Activated CD8-positive, alpha-beta memory T cell treated with anti-CD3 and anti-CD28 coated beads for 1 hour (primary cell): ENCODE measurements at places on chromosomes 4 and X.

DNA sequence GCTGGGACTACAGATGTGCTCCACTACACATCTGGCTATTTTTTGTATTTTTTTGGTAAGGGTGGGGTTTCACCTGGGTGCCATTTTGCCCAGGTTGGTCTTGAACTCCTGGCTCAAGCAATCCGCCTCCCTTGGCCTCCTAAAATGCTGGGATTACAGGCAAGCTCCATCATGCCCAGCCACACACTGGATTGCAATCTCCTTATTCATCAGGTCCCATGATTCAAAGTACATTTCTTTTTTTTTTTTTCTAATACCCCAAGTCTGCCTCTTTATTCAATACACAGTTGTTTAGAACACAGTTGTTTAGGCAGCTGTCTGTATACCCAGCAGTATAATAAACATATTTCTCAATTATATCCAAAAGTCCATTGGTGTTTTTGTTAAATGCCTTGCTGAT lies 130.3 kb upstream of the ARSJ start:
- no peak for DNase-seq

- no peak for DNase-seq
Measured at GRCh38 chr4:18105030-18106011, 83.8 kb upstream of the LCORL start.

DNA sequence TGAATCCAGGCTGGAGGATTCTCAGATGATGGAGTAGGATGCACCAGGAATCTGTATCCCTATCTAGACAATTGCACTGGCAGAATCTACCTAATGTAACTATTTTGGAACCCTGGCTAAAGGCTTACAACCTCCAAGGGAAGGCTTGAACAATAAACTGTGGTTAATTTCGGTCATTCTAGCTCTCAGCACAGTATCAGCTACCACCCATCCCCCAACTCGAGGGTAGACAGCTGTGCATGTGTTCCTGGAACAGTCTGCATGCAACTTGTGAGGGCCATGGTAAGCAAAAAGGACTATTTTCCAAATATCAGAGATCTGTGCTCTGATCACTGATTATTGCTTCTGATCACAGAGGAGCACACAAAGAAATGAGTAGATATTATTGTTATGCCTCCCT lies 34.0 kb downstream of the ELF2 start:
- no peak for DNase-seq

GRCh38 chr4:127988638-127989037 lies 23.4 kb downstream of the ABHD18 start:
- DNase-seq = no peak

GRCh38 chr4:174604198-174604597 lies 81.9 kb upstream of the HPGD start:
- DNase-seq = no peak

GRCh38 chr4:70768301-70768948 lies 46.7 kb downstream of the RUFY3 start:
- DNase-seq = no peak

DNA sequence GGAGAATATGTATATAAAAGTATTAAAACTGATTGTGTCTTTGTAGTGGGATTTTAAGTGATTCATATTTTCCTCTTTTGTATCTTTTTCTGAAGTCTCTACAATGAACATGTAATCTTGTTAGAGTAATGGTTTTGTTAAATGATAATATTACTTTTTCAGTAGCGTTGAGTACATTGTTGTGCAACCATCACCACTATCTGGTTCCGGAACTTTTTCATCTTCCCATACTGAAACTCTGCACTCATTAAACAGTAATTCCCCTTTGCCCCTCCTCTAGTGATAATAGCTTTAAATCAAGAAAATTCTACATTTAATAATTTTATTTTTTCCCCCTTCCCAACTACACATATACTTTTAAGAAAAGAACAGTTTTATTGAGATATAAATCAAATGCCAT lies 23.3 kb downstream of the SHROOM3 start:
- DNase-seq = no peak

DNA sequence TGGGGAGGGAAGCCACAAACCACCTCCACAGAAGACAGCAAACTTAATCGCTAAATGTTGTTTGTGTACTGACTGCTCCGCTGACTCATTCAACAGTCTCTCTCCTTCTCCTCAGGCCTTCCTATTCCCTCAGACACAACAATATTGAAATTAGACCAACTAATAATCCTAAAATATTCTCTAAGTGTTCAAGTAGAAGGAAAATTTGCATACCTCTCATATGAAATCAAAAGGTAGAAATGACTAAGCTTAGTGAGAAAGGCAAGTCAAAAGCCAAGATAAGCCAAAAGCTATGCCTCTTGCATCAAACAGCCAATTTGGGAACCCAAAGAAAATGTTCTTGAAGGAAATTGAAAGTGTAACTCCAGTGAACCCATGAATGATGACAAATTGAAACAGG lies 75.7 kb upstream of the ARHGAP24 start:
- DNase-seq = no peak

DNA sequence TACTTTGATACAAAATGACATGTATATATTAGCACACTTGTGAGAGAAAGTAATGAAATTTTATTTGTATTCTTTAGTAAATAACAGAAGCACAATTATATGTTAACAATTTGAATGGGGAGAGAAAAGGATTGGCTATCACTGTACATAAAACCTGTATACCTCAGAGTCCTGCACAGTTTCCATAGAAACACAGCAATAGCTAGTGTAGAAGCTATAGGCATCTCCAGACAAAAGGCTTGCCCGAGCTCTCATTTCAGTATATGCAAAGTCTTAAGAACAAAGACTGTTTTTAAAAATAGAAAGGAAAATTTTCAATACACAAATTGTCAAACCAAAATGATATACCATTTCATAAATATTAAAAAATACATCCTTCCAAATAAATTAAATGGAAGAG lies 38.5 kb downstream of the GPM6A start:
- no peak for DNase-seq

GRCh38 chr4:48504352-48504751 lies 14.3 kb downstream of the ZAR1 start:
- no peak for DNase-seq

DNA sequence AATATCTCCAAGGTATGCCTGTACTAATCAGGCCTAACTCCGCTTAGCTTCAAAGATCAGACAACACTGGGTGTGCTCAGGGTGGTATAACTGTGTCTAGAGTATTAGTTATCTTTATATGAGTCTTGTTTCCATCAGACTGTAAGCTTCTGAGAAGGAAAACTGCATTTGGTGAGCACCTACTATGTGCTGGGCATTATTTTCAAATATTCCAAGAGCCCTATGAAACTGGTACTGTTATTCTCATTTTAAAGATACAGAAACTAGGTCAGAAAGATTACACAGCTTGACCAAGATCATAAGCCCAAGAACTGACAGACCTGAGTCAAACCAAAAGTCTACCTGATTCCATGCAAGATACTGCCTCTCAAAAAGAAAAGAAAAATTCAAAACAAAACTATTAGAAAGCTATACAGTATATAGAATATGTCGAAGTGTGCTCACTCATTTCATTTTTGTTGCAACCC lies 44.4 kb downstream of the LRBA start:
- no peak for DNase-seq

GRCh38 chr4:20127626-20128025 lies 124.1 kb upstream of the SLIT2 start:
- DNase-seq = no peak

- no peak for DNase-seq
Measured at GRCh38 chrX:19548279-19548678, 33.0 kb upstream of the MAP3K15 start.

- DNase-seq = no peak
Measured at GRCh38 chrX:8364369-8365141, 100.1 kb upstream of the VCX3B start.

DNA sequence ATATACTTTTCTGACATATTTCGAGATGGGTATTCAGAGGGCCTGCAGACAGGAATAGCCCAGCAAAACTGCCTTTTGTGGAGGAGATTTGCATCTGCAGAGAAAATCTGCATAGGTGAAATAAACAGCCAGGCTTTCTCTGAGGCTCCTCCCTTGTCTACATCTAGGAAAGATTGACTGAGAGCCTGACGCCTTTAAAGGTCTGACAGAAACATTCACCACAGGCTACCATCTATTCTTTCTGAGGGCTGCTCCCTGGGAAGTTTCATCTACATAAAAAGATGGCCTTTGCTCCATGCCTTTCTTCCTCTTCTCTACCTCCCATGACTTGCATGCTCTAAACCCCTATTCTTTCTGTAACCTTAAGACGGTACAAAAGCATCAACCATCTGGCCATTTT lies 55.0 kb upstream of the AP1S2 start:
- no peak for DNase-seq

GRCh38 chr4:152398060-152398459 lies 137.8 kb downstream of the FBXW7 start:
- no peak for DNase-seq

- DNase-seq = no peak
Measured at GRCh38 chr4:101693842-101694398, 96.6 kb upstream of the BANK1 start.

DNA sequence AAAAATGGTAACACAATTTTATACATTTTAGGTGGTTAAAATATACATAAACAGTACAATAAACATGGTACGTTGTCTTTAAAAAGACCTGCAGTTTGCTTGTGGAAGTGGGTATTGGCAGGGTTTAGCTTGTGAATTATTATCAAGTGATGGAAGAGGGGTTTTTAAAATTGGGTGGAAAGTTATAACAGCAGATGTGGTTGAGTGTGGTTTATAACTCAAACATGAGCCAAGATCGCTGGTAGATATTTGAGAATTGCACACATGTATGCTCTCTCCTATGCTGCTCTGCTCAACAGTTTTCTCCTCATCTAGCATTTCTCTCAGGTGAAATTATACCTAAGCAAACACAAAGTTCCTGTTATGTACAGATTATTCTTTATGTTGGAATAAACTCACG lies 14.0 kb downstream of the EPGN start:
- DNase-seq = no peak

DNA sequence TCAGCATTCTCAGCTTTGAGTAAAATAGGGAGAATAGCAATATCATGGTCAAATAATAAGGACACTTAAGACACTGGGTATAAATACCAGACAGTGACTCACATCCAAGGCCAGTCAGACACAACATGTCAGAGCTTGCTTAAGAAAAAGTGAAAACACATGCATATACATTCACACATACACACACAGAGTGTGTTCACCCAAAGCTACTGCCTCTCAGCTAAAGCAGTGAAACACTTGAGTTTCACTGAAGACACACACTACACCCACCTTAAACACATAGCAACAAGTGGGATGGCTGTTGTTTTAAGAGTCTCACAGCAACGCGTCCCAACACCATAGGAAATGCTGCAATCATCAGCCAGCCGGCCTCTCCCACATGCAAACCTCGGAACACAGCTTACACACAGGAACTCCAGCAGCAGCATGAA lies 14.4 kb downstream of the SHROOM4 start:
- DNase-seq = no peak

- no peak for DNase-seq
Measured at GRCh38 chr4:146191766-146192458, 16.4 kb downstream of the LSM6 start.

GRCh38 chr4:162866565-162866964 lies 300.1 kb downstream of the NAF1 start:
- DNase-seq = no peak

GRCh38 chrX:148381603-148382002 lies 118.8 kb upstream of the AFF2 start:
- no peak for DNase-seq

DNA sequence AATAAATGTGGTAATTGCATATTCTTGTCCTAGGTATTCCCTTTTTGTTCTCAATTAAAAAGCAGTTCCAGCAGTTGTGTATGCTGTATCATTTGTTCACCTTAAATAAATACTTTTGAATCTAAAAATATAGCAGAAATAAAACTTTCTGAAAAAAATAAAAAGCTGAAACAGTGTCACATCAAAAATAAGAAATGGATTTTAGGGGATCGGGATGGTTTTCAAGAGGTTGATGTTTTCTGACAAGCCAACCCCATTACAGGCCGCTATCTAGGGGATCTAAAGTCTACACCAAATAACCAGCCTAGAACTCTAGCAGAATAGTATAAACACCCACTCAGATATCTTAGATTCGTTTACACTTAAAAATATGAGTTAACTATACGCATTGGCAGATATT lies 95.4 kb upstream of the MAML3 start:
- DNase-seq = no peak

- no peak for DNase-seq
Measured at GRCh38 chrX:42131856-42132255, 208.5 kb upstream of the CASK start.

GRCh38 chrX:140091125-140091886 lies 126.0 kb upstream of the CXorf66 start:
- DNase-seq = no peak

GRCh38 chrX:17669891-17670290 lies 67.4 kb upstream of the SCML1 start:
- DNase-seq = no peak

GRCh38 chr4:55023030-55023429 lies 102.4 kb downstream of the KDR start:
- no peak for DNase-seq

- no peak for DNase-seq
Measured at GRCh38 chrX:9320940-9321339, 143.9 kb upstream of the TBL1X start.

DNA sequence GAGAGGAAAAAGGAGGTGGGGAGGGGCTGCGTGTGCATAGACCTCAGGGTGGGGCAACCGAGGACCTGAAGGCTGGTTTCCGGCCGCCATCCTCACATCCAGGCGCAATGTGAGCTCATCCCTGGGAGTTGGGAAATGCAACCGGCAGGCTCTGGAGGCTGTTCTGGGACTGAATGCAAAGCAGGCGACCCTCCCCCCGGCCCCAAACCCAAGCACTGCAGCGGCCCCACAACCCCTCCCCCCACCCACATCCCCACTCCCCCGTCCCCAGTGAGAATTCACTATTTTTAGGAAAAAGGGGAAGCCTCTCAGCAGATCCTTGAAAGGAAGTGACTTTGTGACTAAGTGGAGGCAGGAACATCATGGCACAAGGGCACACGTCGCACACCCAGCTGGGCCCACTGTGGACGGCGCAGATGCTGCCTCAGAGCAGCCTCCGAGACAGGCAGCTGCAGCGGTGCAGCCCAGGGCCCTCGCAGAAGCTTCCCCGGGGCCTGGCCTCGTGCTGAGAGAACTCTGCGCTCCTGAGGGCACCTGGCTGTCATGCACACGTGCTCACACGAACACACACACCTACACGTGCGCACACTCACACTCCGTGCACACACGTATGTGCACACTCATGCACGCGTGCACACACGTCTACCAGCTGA lies 1.3 kb upstream of the PDE6B start:
- DNase-seq = no peak

GRCh38 chr4:89316931-89317366 lies 9.3 kb upstream of the GPRIN3 start:
- no peak for DNase-seq

GRCh38 chr4:76904646-76905190 lies 6.8 kb upstream of the SOWAHB start:
- no peak for DNase-seq

DNA sequence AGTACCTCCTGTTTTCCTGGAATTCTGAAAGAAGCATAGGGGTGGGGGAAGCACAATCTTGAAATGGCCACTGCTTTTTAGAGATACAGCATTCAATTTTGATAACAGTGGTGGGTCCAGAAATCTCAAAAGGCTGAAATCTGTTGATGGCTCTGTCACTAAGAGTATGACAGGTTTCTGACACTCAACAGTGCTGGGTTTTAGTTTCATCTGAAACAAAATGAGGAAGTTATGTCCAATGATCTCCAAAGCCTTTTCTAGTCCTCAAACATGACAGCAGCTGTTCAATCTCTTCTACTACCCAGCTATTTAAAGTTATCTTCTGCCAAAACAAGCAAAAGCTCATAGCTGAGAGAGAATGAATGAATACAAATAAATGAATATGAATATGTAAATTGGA lies 110.5 kb downstream of the IL1RAPL1 start:
- no peak for DNase-seq
